ENCODE measurements at places on chromosomes 3 and 15.

DNA sequence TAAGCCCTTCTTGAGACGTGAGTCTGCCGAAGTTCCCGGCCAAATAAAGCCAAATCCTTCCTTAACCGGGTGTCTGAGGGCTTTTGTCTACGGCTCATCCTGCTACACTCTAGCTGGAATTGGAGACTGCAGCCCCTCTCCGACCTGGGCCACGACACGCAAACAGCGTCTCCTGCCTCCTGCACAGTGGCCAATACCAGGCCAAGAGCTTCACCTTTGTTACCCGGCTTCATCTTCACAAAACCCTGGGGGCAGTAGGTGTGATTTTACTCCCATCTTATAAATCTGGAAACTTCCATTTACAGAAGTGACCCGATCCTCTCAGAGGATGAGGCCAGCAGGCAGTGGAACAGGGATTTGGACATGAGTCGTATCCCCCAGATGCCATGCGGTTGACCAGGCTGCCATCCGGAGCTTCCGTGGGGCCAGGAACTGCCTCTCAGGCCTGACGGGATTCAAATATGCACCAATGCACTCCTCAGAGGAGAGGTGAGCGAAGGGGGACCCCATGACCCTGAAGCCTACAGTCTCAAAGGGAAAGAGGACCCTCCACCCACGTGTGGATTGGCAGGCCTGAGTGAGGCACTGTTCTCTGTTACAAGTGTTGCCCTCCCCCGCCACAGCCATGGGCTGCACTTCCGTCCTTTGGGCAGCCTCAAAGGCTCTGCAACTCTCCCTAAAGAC is 53.2 kb upstream of the KLF13 start:
- DNase-seq = no peak

GRCh38 chr15:63915209-63915872 is 81.6 kb upstream of the HERC1 start:
- DNase-seq = no peak

DNA sequence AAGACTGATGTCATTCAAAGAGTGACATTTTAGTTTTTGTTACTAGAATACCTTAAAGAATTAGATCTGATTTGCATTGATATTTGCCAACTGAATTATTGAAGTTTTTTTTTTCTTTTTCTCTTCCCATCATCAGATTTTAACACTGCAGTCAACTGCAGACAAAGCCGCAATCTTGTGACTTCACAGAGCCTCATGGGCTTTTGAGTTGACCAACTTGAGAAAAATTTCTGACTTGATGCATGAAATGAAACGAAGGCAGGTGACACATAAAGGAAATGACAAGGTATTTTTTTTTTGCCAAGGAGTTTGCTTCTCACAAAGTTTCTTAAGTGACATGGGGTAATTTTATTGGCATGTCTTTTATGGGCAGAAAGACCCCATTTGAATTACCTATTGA is 383.7 kb downstream of the GAP43 start:
- DNase-seq = no peak

GRCh38 chr15:64691896-64692565 is 83.4 kb downstream of the RBPMS2 start:
- DNase-seq = no peak

- DNase-seq = no peak
Observed at GRCh38 chr3:131735116-131735515, 232.3 kb upstream of the MRPL3 start.

DNA sequence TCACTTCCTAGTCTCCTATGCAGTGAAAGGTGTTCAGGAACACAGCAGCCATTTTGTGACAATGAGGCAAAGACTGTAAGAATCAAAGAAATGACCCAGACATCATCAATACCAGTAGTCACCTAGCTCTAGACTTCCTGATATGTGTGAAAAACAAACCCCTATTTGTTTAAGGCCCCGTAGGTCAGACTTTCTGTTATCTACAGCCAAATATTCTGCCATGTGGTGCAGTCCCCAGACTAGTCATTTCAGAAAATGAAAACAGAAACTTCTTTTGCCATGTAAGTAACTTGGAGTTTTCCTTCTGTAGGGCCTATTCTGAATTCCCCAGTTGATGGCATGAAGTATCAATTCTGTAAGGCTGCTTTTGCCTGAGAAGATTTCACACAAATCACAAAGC is 181.7 kb upstream of the SNTN start:
- DNase-seq = no peak

- no peak for DNase-seq
Observed at GRCh38 chr15:47813748-47814384, 96.6 kb downstream of the SEMA6D start.

- no peak for DNase-seq
Observed at GRCh38 chr15:68187559-68187958, 17.6 kb downstream of the CALML4 start.

DNA sequence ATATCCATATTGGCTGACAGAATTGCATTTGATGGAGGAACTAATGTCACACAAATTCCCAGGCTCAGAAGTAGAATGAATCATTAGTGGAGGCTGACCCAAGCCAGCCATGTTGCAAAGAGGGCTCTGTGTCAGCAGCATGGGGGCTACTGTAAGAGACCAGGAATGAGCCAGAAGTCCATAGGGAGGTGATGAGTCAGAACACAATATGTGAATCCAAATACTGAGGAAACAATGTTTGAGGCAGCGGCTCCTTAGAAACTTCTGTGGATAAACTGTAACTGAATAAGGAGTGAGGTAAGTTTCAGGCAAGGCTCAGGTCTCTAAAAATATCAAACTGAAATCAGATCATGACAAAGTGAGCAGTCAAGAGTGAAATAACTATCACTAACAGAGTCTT is 170.7 kb downstream of the WDR72 start:
- no peak for DNase-seq

DNA sequence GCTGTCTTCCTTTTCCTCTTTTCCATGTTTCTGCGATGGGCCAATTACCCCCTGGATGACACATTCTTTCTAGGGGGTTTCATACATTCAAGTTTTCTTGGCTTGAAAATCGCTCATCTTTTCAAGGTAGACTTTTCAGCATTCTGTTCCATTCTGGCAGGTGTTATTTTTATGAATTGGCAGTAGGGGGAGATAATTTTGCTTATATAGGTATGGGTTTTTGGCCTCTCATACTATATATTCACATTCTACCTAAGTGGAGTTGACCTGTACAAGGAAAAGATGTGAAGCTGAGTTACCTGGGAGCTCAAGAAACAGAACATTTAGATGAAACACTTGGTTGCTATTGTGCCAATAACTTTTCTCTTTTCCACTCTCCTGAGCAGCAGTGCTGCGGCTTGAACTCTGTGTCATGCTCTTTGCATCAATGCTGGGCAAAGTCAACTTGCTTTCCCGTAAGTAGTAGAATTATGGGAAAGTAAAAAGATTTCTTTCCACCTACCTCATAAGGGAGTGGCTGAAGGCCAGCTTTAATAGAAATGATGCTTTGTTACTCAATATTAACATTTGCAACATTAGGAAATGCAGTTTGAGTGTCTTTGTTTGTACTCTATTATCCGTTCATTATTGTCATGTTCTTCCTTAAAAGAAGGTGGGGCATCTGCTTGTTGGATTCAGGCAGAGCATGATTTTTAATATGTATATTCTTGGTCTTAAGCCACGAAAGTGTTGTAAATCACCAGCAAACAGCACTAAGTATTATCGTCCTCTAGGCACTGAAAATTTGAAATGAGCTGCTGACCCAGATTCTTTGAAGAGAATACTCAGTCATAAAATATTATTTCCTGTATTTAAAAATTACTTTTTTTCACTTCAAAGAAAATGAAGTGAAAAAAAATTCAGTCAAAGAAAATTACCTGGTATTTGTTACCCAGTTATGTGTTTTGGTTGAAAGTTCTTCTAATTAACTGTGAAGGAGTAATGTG is 27.7 kb upstream of the MFSD1 start:
- no peak for DNase-seq

- no peak for DNase-seq
Observed at GRCh38 chr3:126434264-126434590, 39.5 kb downstream of the CFAP100 start.
